ENCODE measurements at places on chromosomes 11 and 22. TPM values are rescaled to one million over a fixed set of nuclear protein-coding genes. Genes with fewer than 3 reads are reported as not detected.

Gene CHRDL2
- polyA plus RNA-seq = 3.9 TPM

Gene WT1
- 15.0 TPM for polyA plus RNA-seq

- DNase-seq = no peak
Measured at GRCh38 chr22:43395086-43395695, 16.6 kb upstream of the MPPED1 start.

GRCh38 chr22:33389936-33390335 lies 331.8 kb upstream of the SYN3 start:
- peak; percentile 20 for DNase-seq

DNA sequence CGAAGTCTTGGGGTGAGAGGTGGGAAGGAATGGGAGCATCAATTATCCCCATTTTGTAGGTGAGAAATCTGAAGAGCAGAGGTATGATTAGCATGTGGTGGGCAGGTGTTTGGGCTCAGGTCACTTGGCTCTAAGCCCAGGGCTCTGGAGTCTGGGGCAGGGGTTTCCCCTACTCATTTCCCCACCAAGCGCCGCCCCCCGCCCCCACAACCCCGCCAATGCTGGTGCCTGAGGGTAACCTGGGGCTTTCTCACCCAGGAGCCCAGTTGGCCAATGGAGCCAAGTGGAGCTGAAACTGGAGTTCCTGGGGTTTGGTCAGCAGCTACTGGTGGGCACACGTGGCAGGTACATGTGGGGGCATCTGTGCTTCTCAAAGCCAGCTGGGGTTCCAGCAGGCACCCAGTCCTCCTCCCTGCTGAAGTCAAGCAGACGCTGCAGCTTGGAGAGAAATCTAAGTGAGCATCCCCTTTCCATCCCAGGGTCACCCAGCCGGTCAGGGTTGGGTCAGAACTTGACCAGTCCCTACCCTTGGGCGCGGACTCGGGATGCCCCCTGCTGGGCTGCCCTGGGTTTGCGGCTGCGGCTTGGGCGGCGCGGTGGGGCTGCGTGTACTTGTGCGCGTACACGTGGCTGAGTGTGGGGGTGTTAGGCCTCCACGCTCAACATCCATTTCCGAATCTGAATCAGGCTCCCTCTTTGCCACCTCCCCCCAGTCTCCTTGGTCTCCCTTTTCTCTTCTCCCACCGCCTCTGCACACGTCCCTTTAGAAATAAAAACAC lies 1.7 kb upstream of the CHRM1 start:
- no peak for DNase-seq

- no peak for DNase-seq
Measured at GRCh38 chr11:131888230-131888855, 517.9 kb downstream of the NTM start.

GRCh38 chr11:120173019-120173705 lies 35.2 kb upstream of the TRIM29 start:
- peak; percentile 40 for DNase-seq

Measured in kidney (tissue), 22 donors.